ENCODE measurements at places on chromosomes 12 and 14.

GRCh38 chr12:57389033-57389432 lies 41.8 kb downstream of the R3HDM2 start:
- DNase-seq, result peak; percentile 92

DNA sequence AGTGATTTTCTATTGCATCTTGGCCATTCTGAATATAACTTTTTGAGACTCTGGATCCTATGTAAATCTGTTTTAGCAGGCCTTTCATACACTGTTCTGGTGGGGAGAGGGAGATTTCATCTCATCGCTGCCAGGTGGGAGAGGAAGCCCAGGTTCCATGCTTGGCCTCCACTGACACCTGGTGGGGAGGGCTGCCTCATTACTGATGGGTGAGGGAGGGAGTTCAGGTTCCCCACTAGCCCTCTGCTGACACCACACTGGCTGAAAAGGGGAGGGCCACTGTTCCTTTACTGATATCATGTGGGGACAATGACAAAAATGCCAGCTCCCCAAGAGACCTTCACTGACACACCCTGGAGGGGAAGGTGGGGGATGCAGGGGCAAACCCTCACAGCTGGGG lies 2.4 kb upstream of the GALNT8 start:
- no peak for DNase-seq

DNA sequence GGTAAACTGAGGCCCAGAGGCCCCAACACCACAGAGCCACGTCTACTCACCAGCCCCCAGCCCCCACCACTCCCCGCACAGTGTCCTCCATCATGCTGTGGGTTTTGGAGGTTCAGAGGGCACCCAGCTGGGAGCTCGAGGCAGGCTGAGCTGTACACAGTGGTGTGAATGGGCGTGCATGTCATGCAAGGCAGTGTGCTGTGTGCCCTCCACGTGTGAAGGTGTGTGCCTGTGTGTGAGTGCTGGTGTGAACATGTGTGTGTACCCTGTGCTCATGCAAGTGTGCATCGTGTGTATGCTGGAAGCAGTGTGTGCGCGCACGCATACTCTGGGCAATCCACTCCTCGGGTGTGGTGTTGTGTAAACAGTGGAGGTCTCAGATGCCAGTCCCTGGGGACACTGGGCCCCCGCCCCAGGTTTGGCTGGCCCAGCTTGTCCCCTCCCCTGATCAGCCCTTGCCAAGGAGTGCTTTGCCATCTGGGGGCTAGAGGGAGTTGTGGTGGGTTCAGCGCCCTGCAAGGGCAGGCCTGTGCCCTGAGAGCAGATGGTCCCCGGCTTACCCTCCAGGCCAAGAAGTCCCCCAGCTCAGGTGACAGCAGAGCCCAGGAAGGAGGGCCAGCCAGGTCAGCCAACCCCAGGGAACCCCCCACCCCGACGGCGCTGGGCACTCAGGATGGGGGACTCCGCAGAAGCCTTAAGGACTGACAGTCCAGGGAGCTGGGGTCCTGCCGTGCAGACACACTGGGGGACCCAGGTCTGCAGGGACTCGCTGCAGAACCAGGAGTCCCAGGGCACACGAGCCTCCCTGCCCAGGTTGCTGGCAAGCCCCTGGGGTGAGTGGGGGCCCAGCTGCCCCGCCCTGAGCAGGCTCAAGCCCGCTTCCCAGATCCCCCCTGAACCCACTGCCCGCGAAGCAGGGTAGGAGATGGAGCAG lies 23.8 kb upstream of the GPR132 start:
- DNase-seq, result peak; percentile 38

DNA sequence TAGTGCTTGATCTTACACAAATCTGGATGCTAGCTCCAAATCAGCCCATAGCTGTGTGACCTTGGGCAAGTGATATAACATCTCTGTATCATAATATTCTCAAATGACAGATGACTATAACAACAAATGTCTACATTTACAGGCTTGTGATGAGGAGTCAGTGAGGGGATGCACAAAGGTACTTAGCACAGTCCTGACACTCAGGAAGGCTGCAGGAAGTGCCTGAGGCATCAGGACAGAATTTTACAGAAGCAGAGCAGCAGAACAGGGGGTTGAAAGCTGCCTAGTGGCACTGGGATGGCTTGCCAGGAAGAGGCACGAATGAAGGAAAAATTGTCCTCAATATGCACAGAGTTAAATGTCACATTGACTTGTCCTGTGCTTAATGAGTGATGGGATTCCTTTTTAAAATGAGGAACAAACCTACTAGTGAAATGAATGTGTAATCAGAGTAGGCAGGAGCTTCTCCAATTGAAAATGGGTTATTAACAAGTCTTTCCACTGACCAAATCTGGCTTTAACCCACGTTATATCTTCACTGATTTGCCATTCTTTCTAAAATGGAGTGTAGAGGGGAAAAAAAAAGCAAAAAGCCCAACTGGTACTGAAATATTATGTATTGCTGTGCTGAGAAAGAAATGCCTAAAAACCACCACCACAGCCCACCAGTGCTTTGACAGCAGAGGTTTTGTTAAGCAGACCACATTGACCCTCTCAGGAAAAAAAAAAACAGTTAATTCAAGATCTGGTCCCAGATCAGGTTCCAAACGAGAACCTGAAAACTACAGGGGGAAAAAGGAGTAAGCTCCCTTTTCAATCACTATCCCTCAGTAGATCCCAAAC lies 11.6 kb downstream of the BTG1 start:
- DNase-seq, result no peak

DNA sequence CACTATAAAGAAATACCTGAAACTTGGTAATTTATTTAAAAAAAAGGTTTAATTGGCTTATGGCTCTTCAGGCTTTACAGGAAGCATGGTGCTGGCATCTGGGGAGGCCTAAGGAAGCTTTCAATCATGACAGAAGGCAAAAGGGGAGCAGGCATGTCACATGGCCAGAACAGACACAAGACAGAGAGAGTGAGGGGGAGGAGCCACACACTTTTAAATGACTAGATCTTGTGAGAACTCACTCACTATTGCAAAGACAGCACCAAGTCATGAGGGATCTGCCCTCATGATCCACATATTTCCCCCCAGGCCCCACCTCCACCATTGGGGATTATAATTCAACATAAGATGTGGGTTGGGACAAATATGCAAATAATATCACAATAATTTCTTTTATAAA lies 355.6 kb downstream of the DAD1 start:
- DNase-seq, result no peak

DNA sequence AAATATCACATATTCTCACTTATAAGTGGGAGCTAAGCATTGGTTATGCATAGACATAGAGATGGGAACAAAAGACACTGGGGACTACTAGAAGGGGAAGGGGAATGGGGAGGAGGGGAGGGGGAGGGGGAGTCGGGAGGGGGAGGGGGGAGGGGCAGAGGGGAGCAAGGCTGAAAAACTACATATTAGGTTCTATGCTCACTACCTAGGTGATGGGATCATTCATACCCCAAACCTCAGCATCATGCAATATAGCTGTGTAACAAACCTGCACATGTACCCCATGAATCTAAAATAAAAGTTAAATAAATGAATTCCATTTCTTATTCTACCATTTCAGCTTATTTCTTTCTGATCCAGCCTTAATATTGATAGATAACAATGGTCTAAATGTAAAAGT lies 21.9 kb upstream of the PTCSC3 start:
- no peak for DNase-seq

DNA sequence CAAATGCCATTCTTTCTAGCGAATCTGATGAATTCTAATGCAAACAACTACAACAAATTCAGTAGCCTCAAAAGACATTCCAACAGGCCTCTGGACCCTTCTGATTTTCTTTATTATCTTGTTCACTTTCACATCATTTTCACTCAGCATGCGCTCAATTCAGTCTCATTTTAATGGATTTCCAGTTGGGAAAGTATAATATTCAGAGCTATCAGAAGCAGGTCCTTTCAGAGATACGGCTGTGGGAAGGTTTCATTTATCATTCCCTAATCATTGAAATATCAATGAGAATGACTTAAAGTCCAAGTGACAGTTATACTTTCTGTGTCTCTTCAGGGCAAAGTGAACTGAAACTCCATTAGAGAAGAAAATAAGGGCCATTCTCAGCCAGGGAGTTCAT lies 1083.7 kb upstream of the FLRT2 start:
- no peak for DNase-seq

DNA sequence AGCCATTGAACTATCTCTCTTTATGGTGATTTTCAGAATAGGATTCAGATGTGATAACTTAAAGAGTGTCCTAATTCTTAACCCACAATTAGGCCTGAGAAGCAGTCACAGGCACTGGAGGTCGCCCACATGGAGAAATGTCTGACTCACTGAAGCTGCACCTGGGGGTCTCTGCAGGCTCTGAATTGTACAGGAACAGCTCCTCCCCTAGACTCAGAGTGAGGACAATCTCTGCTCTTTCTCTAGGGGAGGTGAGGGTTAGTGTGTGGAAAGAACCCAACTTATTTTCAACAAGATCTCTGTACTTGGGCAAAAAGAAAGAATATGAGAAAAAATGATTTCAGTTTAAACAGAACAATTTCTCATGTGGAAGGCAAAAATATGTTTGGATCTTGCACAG lies 1124.6 kb downstream of the TMEM121 start:
- no peak for DNase-seq

Measured in GM23248 (cell line).